ENCODE measurements at places on chromosomes 3 and 15. TPM values are rescaled to one million over a fixed set of nuclear protein-coding genes. Genes with fewer than 3 reads are reported as not detected.

The SH2D7 gene
- not detected for total RNA-seq

The KIF7 gene
- 12.8 TPM for total RNA-seq

The MUSTN1 gene
- total RNA-seq: not detected

The PLOD2 gene
- total RNA-seq: 130 TPM

The SPATA12 gene
- not detected for total RNA-seq

The SGO1 gene
- 7.6 TPM for total RNA-seq

The AMIGO3 gene
- total RNA-seq: 1.2 TPM

The KCNMB3 gene
- total RNA-seq: 0.71 TPM

The CLCN2 gene
- 4.6 TPM for total RNA-seq

The CATSPER2 gene
- total RNA-seq: 0.58 TPM

The GOLGA8J gene
- total RNA-seq: not detected

The EPHB1 gene
- total RNA-seq: under 0.01 TPM

The CIDEC gene
- 0.29 TPM for total RNA-seq

The TMCC1 gene
- total RNA-seq: 3.0 TPM

The NSMCE3 gene
- 11.2 TPM for total RNA-seq

The FMN1 gene
- total RNA-seq: 1.2 TPM

The ACTL6A gene
- total RNA-seq: 58.5 TPM

The NLGN1 gene
- 2.0 TPM for total RNA-seq

The SLC28A1 gene
- not detected for total RNA-seq

The TM4SF1 gene
- 206 TPM for total RNA-seq

The MYD88 gene
- total RNA-seq: 25.9 TPM

The RRP9 gene
- 25.5 TPM for total RNA-seq

The GASK1A gene
- total RNA-seq: 1.1 TPM
